ENCODE measurements at places on chromosomes 3 and 15.

DNA sequence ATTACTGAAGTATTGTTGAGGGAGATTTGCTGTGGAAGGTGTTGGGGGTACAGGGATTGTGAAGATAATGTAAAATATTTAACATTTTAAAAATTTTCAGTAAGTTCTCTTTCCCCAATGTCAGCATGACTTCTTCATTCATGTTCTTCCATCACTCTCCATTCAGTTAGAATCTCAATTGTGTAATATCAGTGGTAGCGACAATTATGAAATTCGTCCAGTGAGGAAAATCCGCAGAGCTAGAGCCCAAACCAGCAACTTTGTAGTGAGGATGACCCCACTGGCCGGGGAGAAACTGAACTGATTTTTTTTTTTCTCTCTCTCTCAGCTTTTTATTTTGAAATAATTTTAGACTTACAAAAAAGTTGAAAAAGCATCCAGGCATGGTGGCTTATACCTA is 171.7 kb downstream of the PGPEP1L start:
- DNase-seq = no peak

GRCh38 chr3:100048248-100048647 is 66.1 kb downstream of the FILIP1L start:
- DNase-seq = no peak

DNA sequence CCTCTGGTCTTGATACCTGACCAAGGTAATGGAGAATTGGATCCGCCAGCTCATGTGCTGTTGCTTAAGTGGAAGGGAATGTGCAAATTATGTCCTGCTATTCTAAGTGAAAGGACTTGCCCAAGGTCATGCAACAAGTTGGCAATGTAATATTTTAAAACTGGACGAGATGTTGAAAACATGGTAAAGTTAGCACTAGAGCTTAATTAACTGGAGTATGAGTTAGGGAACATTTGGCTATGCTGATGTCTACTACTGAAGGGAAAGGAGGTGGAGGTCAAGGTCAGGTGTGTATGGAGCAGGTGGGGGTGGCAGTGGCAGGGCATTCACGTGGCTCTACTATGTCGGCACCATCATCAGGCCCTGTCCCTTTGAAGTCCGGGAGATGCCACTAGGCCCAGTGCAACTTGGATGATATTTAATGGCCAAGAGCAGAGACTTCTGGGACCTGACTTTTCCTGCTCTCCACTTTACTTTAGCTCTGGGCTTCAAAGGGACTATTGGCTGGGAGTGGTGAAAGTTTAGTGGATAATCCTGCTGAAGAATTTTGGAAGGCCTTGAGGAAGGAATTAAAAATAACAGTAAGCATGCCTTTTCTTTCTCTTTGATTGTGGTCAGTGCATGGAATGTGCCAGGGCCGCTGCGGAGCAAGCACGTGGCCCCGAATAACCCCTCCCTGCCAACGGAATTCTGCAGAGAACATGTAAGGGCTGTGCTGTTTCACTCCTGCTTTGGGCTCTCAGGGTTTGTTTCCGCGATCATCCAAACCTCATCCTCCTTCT is 14.9 kb downstream of the SMAD3 start:
- no peak for DNase-seq

GRCh38 chr3:175308097-175308496 is 449.0 kb downstream of the NAALADL2 start:
- no peak for DNase-seq

- no peak for DNase-seq
Measured at GRCh38 chr15:99732751-99733267, 428 bp downstream of the LYSMD4 start.

- no peak for DNase-seq
Measured at GRCh38 chr3:175457301-175457700, 598.2 kb downstream of the NAALADL2 start.

DNA sequence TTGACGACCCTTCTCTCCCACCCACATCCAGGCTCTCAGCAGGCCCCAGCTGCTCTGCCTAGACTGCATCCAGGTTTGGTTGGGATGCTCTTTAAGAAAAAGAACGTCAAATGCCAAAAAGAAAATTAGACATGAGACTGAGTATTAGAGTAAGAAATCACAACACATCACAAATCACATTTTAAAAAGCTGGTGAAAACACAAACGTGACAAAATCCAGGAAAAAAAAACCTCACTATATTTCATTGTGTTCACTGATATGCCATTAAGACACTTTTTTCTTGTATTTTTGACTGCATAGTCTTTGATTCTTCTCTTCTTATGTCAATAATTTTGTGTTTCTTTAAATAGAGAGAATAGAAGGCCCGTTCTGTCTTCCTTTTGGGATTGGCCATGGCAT is 243.7 kb downstream of the TLE3 start:
- DNase-seq = no peak

DNA sequence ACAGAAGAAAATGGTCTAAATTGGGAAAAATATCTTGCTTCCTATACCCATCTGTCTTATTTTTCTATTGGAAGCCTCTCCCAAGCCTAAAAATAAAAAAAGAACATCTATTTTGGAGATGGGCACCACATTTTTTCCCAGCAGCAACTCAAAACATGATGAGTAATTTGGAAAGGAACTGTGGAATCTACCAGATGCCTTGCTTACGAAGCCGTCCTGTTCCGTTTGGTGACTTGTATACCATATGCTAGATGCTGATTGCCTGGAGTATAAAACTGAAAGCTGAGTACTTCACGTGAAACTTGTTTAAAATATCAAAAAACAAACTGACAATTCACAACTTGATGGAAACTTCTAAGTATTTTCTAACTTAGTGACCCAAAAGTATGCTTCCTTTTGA is 491.0 kb downstream of the ROBO2 start:
- DNase-seq = no peak
